Thoracic aorta endothelial cell (primary cell): ENCODE measurements at places on chromosomes 6 and 20. TPM values are rescaled to one million over a fixed set of nuclear protein-coding genes. Genes with fewer than 3 reads are reported as not detected.

Gene TPD52L1
- total RNA-seq = 4.3 and 4.7 TPM in 2 replicates

Gene MICB
- 22.5 and 33.1 TPM in 2 replicates for total RNA-seq

Gene TRIM40
- not detected in 2 replicates for total RNA-seq

Gene GRM1
- total RNA-seq = under 0.01 TPM in 2 replicates

Gene ZFP57
- 2.5 TPM in 1 of 2 replicates, not detected in the other for total RNA-seq

Gene FNDC1
- total RNA-seq = under 0.01 TPM in 1 of 2 replicates, not detected in the other

Gene BNIP5
- total RNA-seq = under 0.01 TPM in 1 of 2 replicates, not detected in the other

Gene PPIL6
- total RNA-seq = 0.14 and 0.27 TPM in 2 replicates

Gene PACRG
- total RNA-seq = not detected in 2 replicates

Gene FILIP1
- 6.5 and 7.9 TPM in 2 replicates for total RNA-seq

Gene MUC22
- total RNA-seq = not detected in 2 replicates

Gene FAM162B
- total RNA-seq = 0.13 and 0.36 TPM in 2 replicates

Gene ADTRP
- total RNA-seq = 0.40 and 7.7 TPM in 2 replicates

Gene CAGE1
- under 0.01 and 0.07 TPM in 2 replicates for total RNA-seq

Gene PTP4A1
- 66.6 and 81.5 TPM in 2 replicates for total RNA-seq

Gene SGK1
- 153 and 251 TPM in 2 replicates for total RNA-seq

Gene MAP3K5
- 25.5 and 28.1 TPM in 2 replicates for total RNA-seq

Gene GNAS-AS1
- 0.57 and 0.66 TPM in 2 replicates for total RNA-seq

Gene RIMS4
- total RNA-seq = not detected in 2 replicates

Gene HCRTR2
- total RNA-seq = not detected in 2 replicates

Gene GPR6
- total RNA-seq = not detected in 2 replicates

Gene TNFAIP3
- total RNA-seq = 3.9 and 4.5 TPM in 2 replicates

Gene TAF4
- total RNA-seq = 8.8 and 13.2 TPM in 2 replicates

Gene ADA
- 14.1 and 14.5 TPM in 2 replicates for total RNA-seq

Gene MAPK14
- total RNA-seq = 111 and 129 TPM in 2 replicates

Gene SEL1L2
- not detected in 2 replicates for total RNA-seq

Gene HLA-DMB
- total RNA-seq = 0.27 and 0.50 TPM in 2 replicates

Gene SMIM29
- 17.7 and 17.8 TPM in 2 replicates for total RNA-seq

Gene MYH7B
- under 0.01 TPM in 1 of 2 replicates, not detected in the other for total RNA-seq

Gene GABBR1
- 16.2 TPM in 2 replicates for total RNA-seq

Gene STX16
- 47.1 and 49.3 TPM in 2 replicates for total RNA-seq

Gene TGM3
- not detected in 2 replicates for total RNA-seq

Gene OR2H2
- not detected in 2 replicates for total RNA-seq

Gene SRMS
- not detected in 2 replicates for total RNA-seq

Gene PROKR2
- total RNA-seq = not detected in 2 replicates

Gene SLC32A1
- not detected in 2 replicates for total RNA-seq

Gene SEMG1
- not detected in 2 replicates for total RNA-seq

Gene ALDH8A1
- 0.14 and 0.27 TPM in 2 replicates for total RNA-seq

Gene RNF144B
- total RNA-seq = 135 and 161 TPM in 2 replicates

Gene TNXB
- 0.13 and 2.1 TPM in 2 replicates for total RNA-seq

Gene DSP
- under 0.01 and 0.22 TPM in 2 replicates for total RNA-seq

Gene FNDC11
- 0.40 and 0.50 TPM in 2 replicates for total RNA-seq

Gene MYLK2
- total RNA-seq = 0.29 and 0.40 TPM in 2 replicates

Gene CRISP2
- total RNA-seq = not detected in 2 replicates

Gene FAM83B
- total RNA-seq = not detected in 2 replicates

Gene GJA10
- total RNA-seq = not detected in 2 replicates

Gene ADGB
- total RNA-seq = not detected in 2 replicates

Gene TRPC4AP
- total RNA-seq = 101 and 107 TPM in 2 replicates

Gene CPXM1
- 0.13 and 0.14 TPM in 2 replicates for total RNA-seq

Gene CMTR1
- 35.8 and 40.6 TPM in 2 replicates for total RNA-seq

Gene AIF1
- not detected in 2 replicates for total RNA-seq

Gene BPIFA1
- not detected in 2 replicates for total RNA-seq

Gene PAX1
- total RNA-seq = under 0.01 TPM in 1 of 2 replicates, not detected in the other

Gene NCOA5
- total RNA-seq = 28.3 and 29.2 TPM in 2 replicates
